ENCODE measurements at places on chromosomes 7 and 10.

- no peak for DNase-seq
Measured at GRCh38 chr10:1173091-1173490, 116.9 kb downstream of the WDR37 start.

DNA sequence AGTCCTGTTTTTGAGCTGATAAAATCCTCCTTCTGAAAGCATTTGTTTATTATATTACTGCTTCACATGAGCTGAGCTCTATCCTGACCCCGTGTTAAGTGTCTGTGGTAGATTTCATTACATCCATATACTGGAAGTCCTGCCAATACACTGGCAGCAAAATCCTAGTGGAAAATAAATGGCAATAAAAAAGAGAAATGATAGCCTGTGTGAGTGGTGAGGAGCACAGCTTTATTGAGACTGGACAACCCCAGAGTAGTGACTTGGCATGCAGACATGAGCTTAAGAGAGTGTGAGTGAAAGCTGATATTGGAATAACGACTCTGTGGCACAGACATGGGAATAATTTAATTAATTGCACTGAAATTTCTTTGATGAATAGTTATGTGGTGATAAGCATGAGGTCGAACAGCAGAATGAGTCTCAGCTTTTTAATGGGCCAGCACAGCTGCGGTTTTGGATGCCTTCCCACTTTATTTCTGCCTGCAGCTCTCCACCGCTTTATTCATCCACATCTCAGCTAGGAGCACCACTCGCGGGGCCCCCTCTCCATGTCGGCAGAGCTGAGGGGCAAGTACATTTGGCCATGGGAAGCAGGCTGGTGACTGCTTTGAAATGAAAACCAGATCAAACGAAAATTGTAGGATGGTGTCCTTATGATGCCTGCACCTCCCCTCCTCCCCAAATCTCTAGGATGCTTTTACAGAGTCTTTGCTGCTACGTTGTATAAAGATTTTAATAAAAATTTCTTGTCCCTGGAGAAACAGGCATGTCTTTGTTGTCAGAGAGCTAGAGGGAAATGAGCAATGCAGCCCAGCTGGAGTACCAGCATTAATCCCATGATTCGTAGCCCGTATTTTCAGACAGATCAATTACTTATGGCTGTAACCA is 494.3 kb downstream of the AUTS2 start:
- no peak for DNase-seq

DNA sequence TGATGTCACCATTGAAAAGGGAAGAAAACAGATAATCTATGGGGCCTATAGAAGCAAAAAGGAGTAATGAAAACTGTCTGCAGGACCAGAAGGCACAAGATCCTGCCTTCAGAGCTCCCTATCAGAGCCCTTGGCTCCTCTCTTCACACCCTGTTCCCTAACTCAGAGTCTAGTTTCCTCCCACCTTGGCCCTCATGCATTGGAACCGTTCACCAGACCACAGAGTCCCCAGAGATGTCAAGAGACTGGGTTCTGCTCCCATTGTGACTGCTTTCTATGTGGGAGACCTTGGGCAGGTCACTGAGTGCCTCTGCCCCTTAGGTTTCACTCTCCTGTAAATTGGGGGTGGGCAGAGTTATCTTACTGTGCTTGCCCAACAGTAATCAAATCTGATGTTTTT is 80.1 kb upstream of the RPA3 start:
- no peak for DNase-seq

GRCh38 chr10:59688921-59689351 is 20.7 kb downstream of the SLC16A9 start:
- no peak for DNase-seq

DNA sequence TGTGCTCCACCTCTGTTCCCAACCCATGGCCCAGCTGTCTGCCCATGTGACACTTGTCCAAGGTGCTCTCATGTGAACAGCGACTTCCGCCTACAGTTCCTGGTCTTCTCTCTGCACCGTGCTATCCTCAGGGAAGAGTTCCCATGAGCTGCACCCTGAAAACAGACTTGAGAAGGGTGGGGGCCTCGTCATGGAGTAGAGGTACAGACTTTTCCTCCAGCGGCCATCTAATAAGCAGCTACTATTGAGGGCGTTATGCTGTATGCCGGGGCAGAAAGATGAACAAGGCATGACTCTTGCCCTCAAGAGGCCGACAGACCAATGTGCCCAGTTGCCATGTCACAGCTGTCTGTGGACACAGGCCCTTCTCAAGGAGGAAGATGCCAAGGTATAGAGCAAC is 25.4 kb upstream of the LYZL1 start:
- DNase-seq: no peak

GRCh38 chr7:85498031-85498430 is 311.2 kb upstream of the SEMA3D start:
- no peak for DNase-seq

- DNase-seq: no peak
Measured at GRCh38 chr7:49773218-49773935, at the start of gene VWC2. Gene VWC2 (plus strand): TSS chr7:49773638. CDS start chr7:49775436, 1,798 bp downstream.

- no peak for DNase-seq
Measured at GRCh38 chr10:117167789-117168674, 29.3 kb upstream of the KCNK18 start.

- no peak for DNase-seq
Measured at GRCh38 chr10:31635009-31635408, 293.6 kb downstream of the ARHGAP12 start.

DNA sequence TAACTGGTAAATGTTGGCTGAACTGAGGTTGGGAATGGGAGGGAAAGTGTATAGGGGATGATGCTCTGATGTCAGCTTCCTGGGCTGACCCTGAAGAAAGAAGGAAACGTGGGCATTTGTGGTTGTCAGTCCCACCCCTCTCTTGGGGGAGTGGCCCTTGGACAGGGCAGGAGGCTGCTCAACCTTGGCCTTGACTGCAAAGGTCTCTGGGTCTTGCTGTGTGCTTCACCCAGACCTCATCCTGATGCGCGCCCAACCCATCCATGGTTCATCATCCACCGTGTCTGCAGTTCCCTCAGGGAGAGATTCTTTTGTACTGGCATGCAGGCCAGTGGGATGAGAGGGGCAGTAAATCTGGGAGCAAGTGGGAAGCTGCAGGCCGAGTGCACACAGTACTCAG is 4.7 kb upstream of the ZYX start:
- no peak for DNase-seq

DNA sequence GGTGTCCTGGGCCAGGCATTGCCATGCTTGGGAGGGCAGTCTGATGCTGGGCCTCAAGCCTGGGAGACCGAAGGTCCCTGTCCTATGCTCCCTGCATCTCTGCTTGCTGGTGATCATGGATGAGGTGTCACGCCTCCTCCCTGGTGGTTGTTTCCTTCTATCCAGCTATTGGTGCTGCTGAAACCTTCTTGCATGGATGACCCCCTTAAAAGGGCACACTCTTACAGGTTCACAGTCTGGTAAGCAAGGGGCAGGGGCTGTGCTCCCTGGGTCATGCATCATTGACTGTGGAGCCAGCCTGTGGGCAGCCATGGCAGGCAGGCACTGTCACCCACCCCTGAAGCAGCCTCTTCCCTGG is 36.8 kb upstream of the SLC29A3 start:
- DNase-seq: no peak

GRCh38 chr7:144048648-144049047 is at the start of gene OR2A5:
Gene OR2A5 (plus strand): TSS chr7:144048948. CDS start chr7:144050402, 1,454 bp downstream.
- no peak for DNase-seq

Data from SIG-M5 (cell line).